Amygdala (tissue), 56 donors: ENCODE measurements at places on chromosomes 4 and X.
A peak's percentile ranks its signal among the peaks of the same experiment; 100 is the strongest.

DNA sequence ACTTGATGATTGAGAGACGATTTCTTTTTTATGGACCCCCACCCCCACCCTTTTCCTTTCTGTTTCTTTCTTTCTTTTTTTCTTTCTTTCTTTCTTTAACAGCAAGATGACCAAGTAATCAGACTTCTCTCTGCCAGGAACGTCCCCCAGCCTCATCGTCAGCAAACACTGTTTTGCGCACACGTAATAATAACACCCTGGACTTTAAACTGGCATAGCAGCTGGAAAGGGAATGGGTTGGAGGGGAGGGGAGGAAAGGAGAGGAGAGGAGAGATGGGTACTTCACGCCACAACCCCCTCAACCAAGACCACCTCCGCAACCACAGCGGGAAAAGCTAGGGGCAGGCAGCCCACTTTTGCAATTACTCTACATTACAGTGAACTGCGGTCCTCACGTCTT is 1.1 kb downstream of the GABRA2 start:
- DNase-seq: no peak

DNA sequence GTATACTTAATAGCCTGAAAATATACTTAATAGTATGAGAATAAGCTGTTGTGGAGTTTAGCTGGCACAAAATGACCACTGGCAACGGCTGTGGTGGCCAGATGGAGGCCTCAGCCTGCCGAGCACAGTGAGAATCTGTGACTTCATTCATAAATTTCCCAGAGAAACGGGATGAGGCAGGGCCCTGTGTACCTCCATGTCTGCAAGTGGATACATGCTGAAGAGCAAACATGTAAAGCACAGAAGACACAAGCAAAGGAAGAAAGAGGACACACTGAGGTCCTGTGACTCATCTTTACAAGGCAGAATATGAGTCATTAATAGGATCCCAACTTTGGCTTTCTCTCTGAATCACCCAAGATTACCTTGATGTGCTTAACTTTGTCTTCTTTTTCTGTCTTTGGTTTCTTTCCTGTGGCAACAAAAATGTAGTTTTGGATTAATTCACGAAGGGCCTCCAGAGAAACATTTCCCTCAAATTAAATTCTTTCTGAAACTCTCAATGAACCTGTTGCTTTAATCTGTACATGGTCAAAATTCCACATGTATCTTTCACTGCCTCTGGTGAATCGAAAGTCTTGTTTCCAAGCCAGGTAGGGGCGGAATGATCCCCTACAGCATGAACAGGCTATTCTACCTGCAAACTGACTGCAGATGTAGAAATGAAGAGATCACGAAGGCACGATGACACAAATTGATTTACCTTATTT is 56.4 kb downstream of the IRF2 start:
- DNase-seq: no peak

DNA sequence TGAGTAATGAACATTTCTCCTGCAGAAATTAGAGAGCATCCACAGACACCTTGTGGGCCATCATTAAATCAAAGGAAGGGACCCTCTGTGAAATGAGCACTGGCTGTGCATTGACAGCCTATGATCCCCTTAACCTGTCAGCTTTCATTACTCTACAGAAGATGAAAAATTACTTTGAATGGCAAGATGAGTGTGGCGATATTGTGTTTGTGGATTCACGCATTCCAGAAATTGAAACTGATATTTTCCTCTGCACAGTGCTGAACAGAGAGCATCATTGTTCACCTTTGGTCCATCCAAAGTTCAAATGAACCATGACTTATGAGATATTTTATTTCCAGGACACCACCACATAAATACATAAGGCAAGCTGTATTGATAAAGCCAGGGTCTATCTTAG is 374.8 kb upstream of the ANXA10 start:
- DNase-seq: no peak

DNA sequence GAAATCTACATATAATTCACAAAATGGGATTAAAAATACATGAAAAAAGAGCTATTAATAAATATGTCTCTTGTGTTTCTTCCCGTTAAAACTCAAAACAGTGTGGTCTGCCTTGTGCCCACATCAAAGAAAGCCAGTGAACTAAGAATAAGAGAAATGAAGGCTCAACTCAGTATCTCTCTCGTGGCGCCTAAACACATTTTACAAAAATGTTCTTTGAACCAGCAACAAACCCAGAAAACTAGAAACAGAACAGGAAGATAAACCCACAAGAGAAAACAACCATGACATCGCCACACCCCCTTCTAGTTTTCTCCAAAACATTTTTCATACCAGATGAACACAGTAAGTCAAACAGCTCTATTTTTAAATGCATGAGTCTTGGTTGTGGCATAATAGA is 130.1 kb downstream of the DCHS2 start:
- no peak for DNase-seq

DNA sequence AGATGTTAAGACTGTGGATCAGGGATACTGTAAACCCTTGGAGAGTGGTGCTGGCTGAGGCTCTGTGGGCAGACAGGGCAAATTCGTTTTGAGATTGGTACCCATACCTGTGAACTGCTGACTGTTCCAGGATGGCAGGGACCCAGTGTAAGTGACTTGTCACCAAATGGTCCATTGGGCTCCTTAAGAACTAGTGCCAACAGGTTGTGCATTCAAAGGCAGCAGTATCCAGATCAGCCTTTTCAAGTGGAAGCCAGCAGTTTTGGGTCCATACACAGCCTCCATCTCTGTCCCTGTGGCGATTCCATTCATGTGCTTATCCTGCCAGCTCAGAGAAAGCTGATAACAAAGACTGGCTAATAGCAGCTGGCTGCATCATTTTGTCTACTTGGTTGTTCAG is 84.0 kb upstream of the SCOC start:
- no peak for DNase-seq

- DNase-seq: no peak
Measured at GRCh38 chr4:166972071-166972470, 262.2 kb downstream of the SPOCK3 start.

DNA sequence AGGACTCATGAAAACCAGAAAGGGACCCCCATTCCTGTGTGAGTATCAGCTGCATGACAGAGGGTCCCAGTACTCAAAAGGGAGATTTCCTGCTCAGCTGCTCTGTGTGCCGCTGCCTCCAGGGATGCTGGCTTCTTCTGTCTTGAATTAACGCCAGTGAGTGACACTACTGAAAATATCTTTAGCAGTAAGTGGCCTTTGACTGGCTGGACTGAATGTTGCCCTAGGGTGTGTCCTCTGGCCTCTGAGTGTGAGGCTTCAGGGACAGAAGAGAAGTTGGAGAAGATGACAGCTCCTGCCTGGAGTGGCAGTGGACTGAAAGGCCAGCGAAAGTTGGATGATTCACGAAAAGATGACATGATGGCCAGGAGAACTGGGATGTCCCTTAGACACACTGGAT is 95.4 kb downstream of the LIMCH1 start:
- DNase-seq: no peak

DNA sequence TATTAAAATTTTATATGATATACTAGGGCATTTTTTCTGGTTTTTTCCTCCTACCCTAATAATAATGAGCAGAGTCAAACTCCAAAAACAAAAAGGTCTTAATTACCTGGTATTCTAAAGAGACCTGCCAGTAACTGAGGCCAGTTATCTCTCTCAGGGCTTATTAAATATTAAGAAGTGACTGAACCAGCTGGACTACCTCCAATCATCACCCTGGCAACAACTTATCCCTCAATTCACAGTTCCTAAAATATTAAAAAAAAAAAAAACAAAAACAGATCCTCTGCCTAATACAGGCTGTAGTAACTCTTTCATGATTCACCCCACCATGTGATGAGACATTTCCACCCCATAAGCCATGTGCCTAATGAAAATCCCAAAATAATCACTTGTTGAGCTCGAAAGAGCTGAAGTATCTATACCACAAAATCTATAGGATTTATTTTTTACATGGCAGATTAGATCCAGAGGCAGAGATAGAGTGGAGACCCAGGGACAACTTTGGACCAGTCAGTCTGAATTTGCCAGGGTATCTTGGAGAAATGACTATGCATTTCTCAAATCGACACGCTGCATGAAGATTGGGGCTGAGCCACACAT is 698.0 kb downstream of the FAT4 start:
- DNase-seq: no peak

DNA sequence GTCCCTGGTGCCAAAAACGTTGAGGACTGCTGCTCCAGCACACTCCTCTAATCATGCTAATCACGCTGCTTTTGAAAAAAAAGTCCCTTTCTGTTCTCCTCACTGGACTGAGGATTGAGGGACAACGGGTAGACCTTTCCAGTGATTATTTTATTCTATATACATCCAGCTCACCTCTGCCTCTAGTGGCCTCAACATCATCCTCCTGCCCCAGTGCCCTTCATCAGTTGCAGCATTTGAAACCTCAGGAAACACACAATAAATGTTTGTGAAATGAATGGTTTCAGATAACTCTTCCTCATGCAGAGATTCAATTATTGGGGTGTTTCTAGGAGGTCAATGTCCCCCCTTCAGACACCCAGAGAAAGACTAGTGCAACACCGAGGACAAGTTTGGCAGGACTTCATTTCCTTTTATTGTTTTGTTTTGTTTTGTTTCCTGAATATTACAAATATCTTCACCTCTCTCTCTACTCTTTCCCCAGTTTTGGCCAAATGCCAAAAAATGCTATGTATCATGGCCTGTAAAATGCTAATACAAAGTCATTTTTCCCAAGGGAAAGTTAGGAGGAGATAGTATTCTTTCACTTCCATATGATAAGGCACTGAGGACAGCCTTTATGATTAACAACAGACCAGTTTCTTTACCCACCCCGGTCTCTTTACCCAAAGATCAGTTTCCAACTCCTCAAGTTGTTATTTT is 460.1 kb upstream of the SLIT2 start:
- DNase-seq: no peak

GRCh38 chrX:39652336-39652735 is 445.4 kb downstream of the BCOR start:
- DNase-seq: no peak

- no peak for DNase-seq
Measured at GRCh38 chrX:30735839-30736238, 82.6 kb downstream of the GK start.

DNA sequence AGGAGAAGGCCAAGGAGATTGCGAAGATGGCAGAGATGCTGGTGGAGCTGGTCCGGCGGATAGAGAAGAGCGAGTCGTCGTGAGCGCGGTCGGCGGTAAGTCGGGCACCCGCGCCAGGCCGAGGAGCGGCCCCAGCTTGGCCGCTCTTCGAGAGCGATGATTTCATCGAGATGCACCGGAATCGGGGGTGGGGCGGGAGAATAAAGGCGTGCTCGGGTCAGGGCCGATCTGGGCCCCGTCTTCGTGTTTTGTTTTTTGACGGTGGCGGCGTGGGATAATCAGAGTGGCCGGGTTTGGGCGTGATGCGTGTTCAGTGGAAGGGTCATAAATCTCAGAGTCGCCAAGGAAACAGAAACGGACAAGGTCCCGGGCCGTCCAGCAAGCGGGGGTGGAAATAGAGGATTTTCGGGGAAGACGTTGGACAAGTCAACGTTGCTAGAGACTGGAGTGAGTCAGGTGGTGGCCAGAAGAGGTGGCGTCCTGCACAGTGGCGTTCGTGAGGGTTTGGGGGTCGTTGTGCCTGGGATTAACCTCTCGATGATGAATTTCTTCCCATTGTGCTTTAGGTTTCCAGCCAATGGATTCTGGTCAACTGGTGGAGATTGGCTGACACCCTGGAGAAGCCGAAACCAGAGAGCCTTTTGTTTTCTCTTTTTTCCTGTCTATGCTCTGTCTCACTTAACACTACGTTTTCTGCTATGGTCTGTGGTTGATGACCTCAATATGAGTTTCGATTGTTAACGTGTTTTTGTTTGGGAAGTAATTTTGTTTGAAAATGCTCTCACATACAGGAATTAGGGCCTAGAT is 882 bp downstream of the MRFAP1 start:
- DNase-seq: no peak

GRCh38 chr4:84985952-84986351 is 19.5 kb upstream of the WDFY3 start:
- no peak for DNase-seq

GRCh38 chr4:119629142-119629471 is 503 bp upstream of the PDE5A start:
- DNase-seq: no peak

DNA sequence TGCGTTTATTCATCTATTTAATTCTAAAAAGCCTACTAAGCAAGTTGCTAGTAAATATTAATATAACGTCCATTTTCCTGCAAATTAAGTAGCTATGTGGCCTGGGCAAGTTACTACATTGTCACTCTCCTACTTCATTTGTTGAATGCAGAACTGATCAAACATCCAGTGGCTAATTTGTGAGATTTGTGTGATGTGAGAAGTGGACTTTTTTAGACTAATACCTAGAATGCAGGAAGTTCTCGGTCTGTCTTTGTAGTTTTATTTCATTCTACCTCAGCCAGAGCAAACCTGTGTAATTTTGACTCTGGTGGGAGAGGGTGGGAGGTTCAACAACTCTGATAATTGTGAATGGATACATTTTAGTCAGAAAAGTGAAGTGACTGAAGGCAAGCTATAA is 840 bp downstream of the GUF1 start:
- no peak for DNase-seq

- no peak for DNase-seq
Measured at GRCh38 chr4:34516524-34516923, 1727.8 kb downstream of the ARAP2 start.

DNA sequence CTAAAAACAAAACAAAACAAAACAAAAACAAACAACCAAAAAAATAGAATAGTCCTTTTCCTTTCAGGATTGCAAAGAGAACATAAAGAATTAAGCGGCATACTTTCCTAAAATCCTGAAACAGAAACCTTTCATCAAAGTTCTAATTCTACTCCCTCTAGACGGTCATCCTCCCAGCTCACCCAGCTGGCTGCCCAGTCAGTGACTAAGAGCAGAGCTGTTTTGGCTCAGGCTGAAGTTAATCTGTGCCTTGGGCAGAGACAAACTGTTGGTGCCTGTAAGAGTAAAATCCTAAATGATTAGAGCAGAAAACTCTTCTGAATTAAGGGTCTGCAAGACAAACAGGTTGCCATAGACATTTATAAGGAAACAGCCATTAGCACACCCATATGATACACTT is 17.6 kb upstream of the WAS start:
- DNase-seq: no peak

GRCh38 chr4:41678086-41678816 is 70.3 kb downstream of the PHOX2B start:
- no peak for DNase-seq

- peak; percentile 70 for DNase-seq
Measured at GRCh38 chrX:13791559-13791958, 25.3 kb downstream of the GPM6B start.

DNA sequence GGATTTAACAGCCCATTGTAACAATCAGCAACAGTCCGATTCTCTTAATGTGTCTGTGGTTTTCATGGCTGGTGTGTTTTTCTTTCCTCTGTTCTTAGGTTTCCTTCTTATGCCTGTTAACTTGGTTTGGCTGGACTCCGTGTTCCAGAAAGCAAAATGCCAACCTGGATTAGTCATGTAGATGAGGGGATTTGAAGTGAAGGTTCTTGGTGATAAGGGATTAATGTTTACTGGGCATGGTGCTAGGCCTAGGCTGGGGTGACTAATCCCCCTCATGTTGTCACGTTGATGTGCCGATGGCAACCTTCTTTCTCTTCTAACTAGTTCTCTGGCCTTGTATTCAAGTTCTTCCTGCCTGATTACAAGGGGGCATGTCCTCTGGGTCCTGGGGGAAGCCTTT is 85.9 kb downstream of the REPS2 start:
- DNase-seq: no peak
